Stimulated activated CD8-positive, alpha-beta memory T cell treated with anti-CD3 and anti-CD28 coated beads, Interleukin-4, amount 100 ng/mL, for 4 hours (primary cell): ENCODE measurements at places on chromosomes 1 and 21.

GRCh38 chr1:55535724-55536544, 320.8 kb upstream of the USP24 start:
- DNase-seq, result no peak

DNA sequence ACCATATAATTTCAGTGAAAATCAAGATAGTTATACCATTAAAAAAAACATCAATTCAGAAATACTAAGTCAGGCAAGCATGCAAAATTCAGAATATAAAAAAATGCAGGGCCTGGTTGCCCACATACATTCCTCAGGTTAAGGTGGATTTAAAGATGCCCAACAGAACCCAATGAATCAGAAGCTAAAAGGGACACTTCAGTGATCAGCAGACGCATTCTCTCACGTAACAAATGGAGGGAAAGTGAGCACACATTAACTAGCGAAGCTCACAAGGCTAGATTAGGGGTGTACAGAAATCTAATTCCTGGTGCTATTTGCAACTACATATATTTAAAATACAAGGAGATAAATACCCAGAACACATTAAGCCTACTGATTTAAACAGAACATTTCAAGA, 17.5 kb downstream of the TOMM20 start:
- no peak for DNase-seq

DNA sequence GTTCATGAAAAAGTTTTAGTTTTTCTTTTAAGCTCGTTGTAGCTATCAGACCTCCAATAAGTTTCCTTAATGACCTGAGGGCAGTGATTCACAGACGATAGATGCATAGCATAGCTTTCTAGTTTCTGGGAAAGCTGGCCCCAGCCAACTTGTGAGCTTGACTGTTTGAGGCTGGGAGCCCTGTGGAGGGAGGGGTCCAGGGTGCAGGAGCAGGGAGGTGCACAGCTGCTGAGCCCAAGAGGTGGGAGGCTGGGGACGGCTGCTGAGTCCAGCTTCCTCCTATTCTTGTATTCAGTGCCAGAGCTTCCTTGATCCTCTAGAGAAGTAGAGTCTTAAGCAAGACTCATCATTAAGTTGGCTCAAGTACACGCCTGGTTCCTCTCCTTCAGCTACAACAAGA, 11.0 kb upstream of the AVPR1B start:
- no peak for DNase-seq

GRCh38 chr1:218171302-218171893, 113.7 kb upstream of the RRP15 start:
- no peak for DNase-seq

DNA sequence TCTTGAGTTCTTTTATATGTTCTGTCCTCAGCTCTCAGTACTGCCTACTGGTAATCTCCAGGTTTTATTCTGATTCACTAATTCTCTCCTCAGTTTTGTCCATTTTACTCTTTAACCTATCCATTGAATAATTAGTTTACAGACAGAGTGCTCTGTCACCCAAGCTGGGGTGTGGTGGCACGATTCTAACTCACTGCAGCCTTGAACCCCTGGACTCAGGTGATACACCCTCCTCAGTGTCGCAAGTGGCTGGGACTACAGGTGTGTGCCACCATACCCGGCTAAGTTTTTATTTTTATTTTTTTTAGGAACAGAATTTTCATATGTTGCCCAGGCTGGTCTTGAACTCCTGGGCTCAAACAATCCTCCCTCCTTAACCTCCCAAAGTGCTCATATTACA, 14.0 kb downstream of the RAB4A start:
- DNase-seq, result no peak

DNA sequence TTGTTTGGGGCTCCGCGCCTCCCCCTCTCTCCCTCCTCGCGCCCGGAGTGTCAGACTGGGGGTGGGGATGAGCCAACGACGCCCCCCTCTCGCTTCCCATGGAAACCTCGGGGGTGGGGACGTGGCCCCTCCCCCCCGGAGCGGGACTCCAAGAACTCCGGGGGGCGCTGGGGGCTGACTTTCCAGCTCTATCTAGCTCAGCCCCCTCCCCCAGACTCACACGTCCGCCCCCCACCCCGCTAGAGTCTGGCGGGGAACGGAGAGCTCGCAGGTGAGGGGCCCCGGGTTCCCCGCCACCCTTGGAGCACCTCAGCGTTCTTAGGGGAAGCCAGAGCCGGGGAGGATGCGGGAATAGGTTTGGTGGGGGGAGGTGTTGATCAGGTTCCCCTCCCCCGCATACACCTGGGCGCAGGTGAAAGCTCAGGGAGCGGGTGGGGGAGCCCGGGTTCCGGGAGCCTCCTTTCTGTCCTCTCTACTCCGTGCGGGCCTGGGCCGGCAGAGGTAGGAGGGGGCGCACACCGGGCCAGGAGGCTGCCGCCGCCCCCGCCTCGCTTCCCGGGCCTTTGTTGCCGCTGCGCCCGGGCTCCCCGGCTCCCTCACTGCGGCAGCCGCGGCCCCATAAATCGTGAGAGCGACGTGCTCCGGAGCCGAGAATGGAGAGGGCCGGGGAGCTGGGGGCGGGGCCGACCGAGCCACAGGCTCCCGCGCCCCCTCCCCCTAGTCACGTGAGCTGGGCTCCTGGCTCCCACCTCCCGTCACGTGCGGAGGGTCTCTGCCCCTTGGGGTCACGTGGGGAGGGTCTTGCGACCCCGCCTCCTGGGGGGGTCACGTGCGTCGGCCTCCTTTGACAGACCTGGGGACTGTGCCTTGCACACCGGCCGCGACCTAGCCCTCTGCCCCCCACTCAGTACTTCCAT, 1.9 kb downstream of the EFNA3 start:
- DNase-seq, result no peak

GRCh38 chr1:92691925-92692324, 93.0 kb downstream of the EVI5 start:
- DNase-seq, result no peak

DNA sequence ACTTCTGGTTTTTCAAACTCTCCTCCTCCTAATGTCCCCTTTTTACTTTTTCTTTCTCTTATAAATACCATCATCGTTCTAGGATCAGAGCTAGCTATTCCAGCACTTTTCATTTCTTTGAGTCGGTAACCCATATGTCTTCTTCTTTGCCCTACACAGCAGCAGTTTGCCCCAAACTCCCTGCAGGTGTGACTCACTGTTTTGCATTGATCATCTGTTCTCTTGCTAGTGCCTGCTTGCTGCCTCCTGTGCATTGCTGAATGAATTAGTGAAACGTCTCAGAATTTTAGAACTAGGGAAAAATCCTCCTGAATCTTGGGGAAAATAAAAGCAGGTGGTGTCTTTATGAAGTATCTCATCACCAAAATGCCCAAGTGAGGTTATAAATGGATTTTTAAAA, 21.7 kb downstream of the KCNK2 start:
- no peak for DNase-seq

- no peak for DNase-seq
Observed at GRCh38 chr1:28986306-28986910, 72.0 kb downstream of the EPB41 start.

DNA sequence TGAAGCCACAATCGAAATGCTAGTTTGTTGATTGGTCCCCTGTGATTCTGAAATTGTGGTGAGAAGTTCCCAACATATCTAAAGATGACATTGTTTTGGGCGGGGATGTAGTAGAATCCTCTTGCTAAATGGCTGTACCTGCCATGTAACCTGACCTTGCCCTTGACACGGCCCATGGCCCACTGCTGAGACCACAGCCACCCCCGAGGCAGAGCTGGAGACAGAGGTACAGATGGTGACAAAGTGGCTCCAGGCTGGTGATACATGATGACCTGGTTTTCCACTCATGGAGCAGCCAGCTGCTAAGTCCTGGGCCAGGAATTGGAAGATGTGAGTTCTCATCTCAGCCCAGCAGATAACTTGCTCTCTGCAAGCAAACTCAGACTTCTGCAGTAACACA, 226.5 kb downstream of the FOXD2 start:
- DNase-seq, result no peak

- no peak for DNase-seq
Observed at GRCh38 chr1:28756846-28757245, 20.1 kb downstream of the YTHDF2 start.

DNA sequence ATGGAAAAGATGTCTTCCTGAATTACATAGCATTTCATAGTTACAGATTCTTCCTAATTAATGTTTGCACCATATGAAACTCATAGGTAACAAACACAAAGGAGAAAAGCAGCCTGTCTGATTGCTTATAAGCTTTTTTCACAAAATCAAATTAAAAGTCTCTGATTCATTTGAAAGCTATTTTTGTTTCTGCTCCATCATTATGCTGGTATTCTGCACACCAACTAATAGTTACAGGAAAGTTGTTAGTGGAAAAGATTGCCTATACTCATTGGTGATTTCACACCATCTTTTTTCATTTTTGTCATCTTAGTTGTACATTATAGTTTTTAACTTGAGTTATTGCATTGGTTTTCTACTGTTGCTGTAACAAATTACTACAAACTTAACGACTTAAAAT, 70.0 kb downstream of the PRKAA2 start:
- DNase-seq, result no peak

- no peak for DNase-seq
Observed at GRCh38 chr1:202202500-202203168, 9.0 kb downstream of the LGR6 start.

DNA sequence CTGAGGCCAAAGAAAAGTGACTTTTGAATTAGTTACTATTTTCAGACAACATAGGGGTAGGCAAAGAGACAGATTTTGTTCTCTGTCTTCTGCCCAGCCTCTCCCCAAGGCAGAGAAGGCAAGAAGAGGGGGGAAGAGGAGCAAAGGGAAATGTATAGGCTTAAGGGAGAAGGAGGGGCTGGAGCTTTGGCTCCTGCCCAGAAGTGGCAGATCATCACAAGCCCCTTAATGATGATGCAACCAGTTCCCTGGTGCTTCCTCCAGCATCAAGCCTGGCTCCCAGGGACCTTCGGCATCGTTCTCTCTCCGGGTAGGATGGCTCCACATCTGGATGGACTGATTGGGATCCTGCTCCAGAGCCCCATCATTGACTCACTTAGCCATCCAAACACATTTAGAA, 112.8 kb downstream of the KCND3 start:
- DNase-seq, result no peak

GRCh38 chr21:34892209-34892608, 156.9 kb downstream of the RUNX1 start:
- no peak for DNase-seq

DNA sequence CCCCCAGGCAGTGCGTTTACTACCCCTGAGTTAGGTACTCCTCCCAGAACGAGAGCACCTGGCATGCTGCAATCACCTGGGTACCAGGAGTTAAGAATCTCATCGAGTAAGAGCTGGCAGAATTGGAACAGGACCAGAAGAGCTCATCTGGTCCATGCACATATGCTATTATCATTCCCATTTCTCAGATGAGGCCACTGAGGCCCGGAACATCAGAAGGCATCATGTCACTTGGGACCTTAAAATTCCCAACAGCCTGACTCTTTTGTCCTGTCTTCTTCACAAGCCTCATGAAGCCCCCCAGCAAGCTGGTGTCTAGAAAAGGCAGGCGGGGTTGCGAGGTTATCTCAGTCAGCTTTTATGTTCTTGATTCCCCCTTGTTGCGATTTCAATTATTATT, 13.9 kb upstream of the IFFO2 start:
- no peak for DNase-seq

- DNase-seq, result no peak
Observed at GRCh38 chr1:228059634-228060457, 22.7 kb upstream of the ARF1 start.

DNA sequence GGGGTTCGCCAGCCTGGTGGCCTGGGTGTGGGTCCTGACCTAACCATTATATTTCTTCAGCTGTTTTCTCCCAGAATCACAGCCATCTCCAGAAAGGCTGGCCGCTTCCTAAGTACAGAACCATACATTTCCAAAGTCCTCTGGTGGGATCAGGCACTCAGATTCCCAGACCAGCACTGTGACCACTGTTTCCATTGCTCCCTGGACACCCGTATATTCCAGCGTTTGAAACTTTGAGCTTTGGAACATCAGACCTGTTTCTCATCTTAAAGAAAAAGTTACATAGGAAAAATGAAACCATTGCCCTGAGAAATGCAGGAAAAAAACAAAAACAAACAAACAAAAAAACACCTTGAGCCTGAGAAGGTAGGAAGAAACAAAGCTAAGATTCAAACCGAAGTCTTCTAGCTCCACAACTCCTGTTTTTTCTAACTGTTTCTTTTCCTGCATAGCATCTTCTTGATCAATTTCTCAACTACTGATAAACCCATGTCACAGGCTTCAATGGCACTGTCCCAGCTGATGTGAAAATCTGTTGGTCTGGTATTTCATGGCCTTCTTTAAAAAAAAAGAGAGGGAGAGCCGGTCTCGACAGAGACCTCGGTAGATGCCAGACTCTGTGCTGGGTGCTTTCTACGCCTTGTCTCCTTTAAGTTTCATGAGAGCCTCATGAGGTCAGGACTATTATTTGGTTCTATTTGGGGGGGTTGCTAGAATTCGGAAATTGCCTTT, 221.3 kb downstream of the TOMM20 start:
- no peak for DNase-seq

DNA sequence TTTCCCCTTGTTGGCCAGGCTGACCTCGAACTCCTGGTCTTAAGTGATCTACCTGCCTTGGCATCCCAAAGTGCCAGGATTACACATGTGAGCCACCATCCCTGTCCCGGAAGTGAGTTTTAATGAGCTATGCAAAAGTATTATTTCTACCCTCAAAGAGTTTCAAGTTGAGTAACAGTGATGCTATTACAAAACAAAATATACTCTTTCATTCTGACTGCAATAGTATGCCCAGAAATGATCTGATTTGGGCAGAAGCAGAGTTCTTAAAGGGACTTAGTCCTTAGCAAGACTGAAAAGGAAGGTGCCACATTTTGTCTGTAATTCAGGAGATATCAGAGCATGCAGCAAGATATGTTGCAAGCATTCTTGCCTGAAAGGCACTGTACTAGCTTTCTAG, 375.4 kb downstream of the NUF2 start:
- no peak for DNase-seq

DNA sequence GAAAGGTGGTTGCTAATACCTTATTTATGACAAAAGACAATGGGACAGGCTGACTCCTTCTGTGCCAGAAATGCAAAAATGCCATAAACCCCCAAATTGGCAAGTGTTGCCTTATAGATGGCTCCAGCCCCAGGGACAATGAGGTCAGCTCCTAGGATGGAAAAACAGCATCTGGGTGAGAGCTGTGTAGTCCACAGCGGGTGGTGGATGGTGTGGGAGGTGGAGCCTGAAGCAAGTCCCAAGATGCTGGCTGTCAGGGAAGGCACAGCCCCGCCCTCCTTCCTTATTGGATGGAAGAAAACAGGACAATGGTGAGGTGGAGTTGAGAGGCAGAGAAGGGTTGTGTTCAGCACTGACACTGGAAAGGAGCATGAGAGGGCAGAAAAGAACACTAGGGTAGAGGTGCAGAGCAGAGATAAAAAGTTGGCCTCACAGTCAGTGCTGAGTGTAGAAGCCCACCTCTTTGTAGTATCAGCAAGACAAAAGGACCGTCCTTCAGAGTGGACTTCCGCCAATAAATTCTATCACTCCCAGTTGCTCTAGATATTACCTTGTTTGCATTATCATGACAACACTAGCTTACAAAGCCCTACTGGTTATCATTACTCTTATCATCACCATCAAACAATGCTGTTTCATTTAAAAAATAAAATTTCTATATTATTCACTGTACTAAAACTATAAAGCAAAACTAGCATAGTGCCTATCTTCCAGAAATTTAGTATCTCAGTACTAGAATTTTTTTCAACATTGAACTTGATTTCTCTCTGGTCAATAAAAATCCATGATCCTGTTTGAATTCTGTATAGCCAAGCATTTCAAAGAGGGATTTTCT, 3.7 kb upstream of the SDE2 start:
- no peak for DNase-seq

- no peak for DNase-seq
Observed at GRCh38 chr1:85607921-85608265, 27.3 kb downstream of the CCN1 start.
